ENCODE measurements at places on chromosomes 1 and 21. TPM values are rescaled to one million over a fixed set of nuclear protein-coding genes. Genes with fewer than 3 reads are reported as not detected.

Gene PHACTR4
- total RNA-seq = 33.9 TPM

Gene PTCH2
- 0.98 TPM for total RNA-seq

Gene RGS8
- total RNA-seq = not detected

Gene UBASH3A
- total RNA-seq = 76.0 TPM

Gene CELSR2
- total RNA-seq = 4.2 TPM

Gene AIRE
- total RNA-seq = 2.0 TPM

Gene COQ8A
- 32.7 TPM for total RNA-seq

Gene OR2M3
- not detected for total RNA-seq

Gene RIPPLY3
- not detected for total RNA-seq

Gene IRF6
- total RNA-seq = 0.15 TPM

Gene FCER1G
- total RNA-seq = 2.9 TPM

Gene S100PBP
- 82.0 TPM for total RNA-seq

Gene MAP3K21
- total RNA-seq = 0.93 TPM

Gene C1orf210
- not detected for total RNA-seq

Gene FOXD2
- total RNA-seq = 0.20 TPM

Gene PROX1
- not detected for total RNA-seq

Gene YBEY
- 12.7 TPM for total RNA-seq

Gene WNT9A
- total RNA-seq = 0.27 TPM

Gene CD55
- total RNA-seq = 143 TPM

Gene TAL1
- total RNA-seq = not detected

Gene PDC
- not detected for total RNA-seq

Gene ANKRD45
- total RNA-seq = not detected

Gene LCE2C
- not detected for total RNA-seq

Gene RNU1-1
- 2,156 TPM for total RNA-seq

Gene ACTN2
- total RNA-seq = not detected

Gene KCNT2
- not detected for total RNA-seq

Gene PPIAL4G
- 1.0 TPM for total RNA-seq

Gene SPRR3
- total RNA-seq = not detected

Gene ATP1A4
- total RNA-seq = not detected

Gene PTGER3
- total RNA-seq = 10.0 TPM

Gene GNG4
- total RNA-seq = 3.7 TPM

Gene STXBP3
- total RNA-seq = 58.4 TPM

Gene EPHA8
- not detected for total RNA-seq

All from T-helper 1 cell treated with Interleukin-12 subunit alpha and Interleukin-12 subunit beta and Interleukin-4 antibody, amounts not matched to agents 30 ng/mL and 1 ng/mL, for 36 hours (primary cell).